Inflammatory macrophage treated with lipopolysaccharide for 4 hours (primary cell): ENCODE measurements at places on chromosomes 12 and 14.

GRCh38 chr12:63090716-63091115 is 60.3 kb downstream of the AVPR1A start:
- no peak for DNase-seq

- DNase-seq, result no peak
Observed at GRCh38 chr12:49190974-49191373, 2.1 kb upstream of the TUBA1A start.

- DNase-seq, result no peak
Observed at GRCh38 chr14:77912754-77913556, 113.0 kb downstream of the ADCK1 start.

GRCh38 chr12:47413806-47414205 is 292.0 kb downstream of the RPAP3 start:
- DNase-seq, result no peak

- no peak for DNase-seq
Observed at GRCh38 chr14:51619561-51619960, 32.1 kb upstream of the FRMD6 start.

GRCh38 chr12:47388712-47389111 is 309.0 kb upstream of the AMIGO2 start:
- DNase-seq, result no peak

DNA sequence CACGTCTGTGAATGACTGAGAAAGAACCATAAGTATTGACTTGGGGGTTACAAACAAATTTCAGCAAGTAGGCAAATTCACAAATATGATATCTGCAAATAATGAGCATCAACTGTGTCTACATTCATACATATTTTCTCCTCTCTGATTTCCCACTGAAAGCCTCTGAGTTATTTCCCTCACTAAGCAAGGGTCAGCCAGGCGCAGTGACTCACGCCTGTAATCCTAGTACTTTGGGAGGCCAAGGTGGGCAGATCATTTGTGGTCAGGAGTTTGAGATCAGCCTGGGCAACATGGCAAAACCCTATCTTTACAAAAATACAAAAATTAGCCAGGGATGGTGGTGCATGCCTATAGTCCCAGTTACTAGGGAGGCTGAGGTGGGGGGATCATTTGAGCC is 80.8 kb downstream of the SLC25A21 start:
- DNase-seq, result no peak

GRCh38 chr12:49277466-49277865 is 12.6 kb downstream of the TUBA1C start:
- DNase-seq, result no peak

DNA sequence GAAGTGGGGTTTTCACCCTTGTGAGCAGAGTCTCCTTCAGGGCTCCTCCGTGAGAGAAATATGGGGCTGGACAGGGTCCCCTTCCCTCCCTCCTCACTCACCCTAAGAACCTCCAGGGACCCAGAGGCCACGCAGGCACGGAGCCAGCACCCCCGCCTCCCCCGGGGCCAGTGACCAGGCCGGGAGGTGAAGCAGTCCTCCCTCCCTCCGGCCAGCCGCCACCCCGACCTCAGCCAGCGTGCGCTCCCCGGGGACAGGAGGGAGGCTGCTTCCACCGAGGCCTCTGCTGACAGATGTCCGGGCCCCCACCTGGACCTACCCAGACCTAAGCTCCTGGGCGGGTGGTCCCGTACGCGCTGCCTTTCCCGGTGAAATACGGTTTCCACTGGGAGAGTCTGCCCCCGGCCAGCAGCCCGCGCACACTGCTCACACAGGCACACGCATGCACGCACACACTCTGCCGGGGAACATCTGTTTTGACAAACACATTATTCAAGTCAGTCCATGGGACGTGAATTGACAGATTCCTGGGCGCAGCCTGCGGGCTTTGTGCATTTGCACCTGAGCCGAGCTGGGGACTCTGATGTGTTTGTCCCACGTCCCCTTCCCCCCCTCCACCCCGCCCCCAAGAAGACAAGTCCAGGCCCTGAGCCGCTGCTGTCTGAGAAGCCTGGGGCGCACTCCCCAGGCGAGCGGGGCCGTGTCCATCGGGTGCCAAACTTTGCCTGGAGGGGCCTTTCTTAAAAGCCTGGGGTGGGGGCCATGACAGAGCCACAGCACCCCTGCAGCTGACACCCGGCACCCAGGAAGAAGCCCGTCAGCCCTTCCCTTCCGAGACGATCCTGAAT is 725 bp downstream of the RIMBP2 start:
- DNase-seq, result no peak

DNA sequence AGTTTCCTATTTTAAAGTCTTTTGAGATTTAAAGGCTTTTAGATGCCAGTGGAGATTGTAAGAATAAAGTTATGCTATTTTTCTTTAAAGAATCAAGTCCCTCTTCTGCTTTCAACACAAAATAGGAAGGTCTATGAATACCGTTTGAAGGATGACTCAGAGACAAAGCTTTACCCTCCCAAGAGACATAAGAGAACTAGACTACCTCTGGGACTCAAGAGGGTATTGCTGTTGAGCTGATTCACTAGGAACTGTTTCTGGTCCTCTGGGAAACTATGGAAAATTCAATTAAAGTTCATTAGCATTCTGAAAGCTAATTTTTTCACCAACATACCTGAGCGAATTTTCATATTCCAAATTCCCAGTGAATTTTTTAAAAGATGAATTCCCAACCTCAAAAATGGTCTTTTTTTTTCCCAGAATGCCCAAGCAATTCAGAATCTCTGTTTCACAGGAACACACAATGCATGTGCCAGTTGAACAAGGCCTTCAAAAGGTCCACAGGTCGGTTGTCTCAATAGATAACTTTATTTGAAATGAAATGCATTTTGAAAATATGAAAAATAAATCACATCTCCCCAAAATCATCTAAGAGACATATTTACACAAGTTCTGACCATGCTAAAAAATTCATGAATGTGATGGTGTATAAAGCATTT is 6.5 kb downstream of the PHLDA1 start:
- DNase-seq, result peak; percentile 61

DNA sequence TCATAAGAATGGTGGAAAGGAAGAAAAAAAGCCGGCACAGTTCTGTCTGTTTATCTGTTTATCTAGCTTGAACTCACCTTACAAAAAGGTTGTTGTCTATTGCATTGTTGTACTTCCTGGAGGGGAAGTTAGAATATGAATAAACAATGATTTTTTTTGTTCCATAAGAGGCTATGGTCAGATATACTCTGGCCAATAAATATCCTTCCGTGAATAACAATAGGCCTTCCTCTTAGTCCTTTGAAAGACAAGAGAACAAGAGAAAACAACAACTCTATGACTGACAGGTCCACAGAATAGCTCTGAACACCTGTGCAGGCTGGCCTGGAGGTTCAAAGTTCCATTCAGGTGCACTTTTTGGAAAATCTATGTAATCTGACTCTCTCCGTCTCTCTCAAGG is 192.8 kb upstream of the KRR1 start:
- DNase-seq, result no peak

DNA sequence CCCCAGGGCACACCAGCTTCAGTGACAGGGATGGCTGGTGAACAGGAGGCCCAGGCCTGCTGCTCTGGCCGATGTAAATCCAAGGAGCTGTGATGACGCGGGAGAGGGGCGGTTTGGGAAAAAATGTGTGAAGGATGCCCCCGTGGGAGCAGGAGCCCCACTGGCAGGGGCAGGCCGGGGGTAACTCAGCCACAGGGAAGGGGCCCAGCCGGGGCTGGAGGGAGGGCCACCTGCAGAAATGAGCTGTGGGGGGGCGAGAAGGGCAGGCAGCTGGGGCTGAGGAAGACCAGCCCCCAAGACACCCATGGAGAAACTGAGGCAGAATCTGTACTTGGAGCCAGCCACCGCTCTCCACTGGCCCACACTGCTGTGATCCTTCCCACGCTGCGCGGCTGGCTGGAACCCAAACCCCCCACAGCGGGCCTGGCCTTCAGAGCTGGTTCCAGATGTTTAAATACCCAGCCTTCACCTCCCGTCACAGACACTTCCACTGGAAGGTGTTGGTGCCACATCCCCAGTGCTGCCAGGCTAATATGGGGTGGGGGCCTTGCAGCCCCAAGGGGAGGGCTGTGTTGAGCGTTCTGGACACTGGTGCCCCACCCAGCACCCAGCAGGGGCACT is 28.5 kb upstream of the ANKRD9 start:
- no peak for DNase-seq

GRCh38 chr12:19910681-19911080 is 457.7 kb upstream of the PDE3A start:
- no peak for DNase-seq

- no peak for DNase-seq
Observed at GRCh38 chr14:96586921-96587822, 85.0 kb downstream of the PAPOLA start.

GRCh38 chr12:27806259-27806658 is 26.2 kb upstream of the MANSC4 start:
- no peak for DNase-seq

DNA sequence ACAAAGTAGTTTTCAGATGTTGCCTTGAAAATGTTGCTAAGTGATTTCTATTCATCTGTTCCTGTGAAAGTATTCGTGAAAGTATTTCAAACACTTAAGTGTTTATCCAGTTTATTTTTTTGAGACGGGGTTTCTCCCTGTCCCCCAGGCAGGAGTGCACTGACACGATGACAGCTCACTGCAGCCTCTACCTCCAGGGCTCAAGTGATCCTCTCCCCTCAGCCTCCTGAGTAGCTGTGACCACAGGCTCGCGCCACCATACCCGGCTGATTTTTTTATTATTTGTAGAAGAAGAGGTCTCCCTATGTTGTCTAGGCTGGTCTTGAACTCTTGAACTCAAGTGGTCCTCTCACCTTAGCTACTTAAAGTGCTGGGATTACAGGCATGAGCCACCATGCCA is 1.7 kb downstream of the ZDHHC17 start:
- DNase-seq, result no peak

DNA sequence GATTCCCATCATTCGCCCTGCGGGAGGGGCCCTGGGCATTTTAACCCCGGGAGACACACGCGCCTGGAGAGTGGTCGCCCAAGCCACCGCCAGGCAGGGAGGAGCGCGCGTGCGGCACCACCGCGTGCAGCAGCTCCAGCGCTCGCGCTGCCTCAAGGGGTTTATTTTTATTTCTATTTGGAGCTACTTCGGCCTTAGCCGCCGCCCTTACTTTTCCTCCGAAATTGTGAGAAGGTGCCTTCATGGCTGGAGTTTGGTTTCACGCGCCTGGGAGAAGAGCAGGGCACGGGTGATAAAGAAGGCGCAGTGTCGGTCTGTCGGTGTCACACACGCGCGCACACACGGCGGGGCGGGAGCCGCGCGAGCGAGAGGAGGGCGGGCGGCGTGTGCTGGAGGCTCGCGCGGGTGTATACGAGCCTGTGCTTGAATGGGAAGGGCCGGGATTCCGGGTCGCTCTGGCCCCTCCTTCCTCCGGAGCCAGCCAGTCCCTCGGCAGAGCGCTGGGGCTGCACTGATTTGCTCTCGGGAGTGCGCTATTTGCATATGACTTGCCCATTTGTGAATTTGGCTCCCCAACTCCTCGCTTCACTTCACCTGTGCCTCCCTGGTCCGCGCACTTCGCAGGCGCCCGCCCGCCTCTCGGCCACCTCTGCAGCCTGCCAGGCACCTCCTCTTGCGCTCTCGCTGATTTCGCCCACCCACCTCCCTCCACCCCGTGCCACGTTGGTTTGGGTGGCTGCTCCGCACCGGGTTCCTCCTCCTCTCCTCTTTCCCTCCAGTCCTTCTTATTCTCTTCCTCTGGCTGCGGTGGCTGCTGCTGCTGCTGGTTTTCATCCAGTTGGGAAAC is 932.3 kb downstream of the DIO2 start:
- no peak for DNase-seq

DNA sequence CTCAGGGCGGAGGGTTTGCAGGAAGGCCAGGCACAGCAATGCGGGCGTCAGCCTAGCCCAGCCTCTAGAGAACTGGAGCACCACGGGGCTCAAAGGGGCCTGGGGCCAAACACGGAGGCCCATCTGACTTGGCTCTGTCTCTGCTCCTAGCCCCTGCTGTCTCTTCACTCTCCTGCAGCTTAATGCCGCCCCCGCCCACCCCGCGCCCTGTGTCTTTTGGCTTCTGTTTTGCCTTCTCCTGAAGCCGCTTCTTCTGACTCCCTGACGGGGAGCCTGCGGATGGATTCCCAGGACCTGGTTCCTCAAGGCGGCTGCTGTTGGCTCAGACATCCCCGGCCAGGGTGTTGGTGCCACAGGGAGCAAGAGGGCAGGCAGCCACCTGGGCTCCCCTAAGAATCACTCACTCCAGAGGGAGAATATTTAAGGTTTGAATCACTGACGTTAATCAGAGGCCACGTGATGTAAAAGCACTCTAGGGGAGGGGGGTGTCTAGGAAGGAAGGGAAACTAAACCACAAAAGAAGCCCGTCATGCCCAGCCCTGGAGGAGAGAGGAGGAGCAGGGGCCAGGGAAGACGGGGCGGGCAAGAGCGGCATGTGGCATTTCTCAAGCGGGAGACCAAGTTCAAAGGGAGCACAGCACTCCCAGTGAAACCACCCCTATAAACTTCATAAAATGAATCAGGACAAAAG is 36.9 kb upstream of the PRMT8 start:
- no peak for DNase-seq

DNA sequence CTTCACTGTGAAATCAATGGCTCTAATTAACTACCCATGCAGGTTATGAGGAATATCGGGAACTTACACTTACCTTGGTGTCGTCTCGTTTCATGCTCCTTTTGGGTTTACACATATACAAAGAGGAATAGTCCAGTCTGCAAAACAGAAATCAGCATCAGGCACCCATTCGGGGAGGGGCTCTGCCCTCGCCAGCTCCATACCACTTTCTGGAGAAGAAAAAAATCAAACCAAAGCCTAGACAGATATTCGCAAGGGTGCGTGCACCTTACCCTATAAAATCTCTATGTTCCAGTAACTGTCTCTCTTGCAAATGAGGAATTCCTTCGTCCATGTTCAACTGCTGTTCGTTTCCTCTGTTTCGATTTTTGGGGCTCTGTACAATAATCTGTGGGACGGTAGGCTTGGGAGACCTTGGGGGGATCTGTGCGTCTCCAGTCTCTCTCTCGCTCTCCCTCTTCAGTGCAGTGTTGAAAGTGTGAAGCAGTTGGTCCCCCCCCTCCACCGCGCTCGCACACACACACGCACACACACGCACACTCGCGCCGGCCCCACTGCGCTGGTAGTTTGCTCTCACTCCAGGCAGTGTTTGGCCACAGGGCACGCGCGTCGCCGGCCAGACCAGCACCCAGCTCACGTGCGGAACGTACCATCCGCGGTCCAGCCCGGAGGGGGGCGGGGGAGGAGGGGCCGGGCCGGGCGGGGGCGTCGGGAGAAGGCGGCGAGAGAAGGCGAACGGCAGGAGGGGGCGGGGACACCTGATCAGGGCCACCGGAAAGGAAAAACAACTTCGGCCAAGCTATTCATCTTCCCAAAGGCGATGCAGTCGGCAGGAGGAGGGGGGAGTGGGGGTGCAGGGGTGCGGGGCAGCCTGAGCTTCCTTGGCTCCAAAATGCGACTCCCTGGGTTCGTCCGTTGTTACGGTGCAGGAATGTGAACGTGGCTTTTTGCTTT is at the start of gene BHLHE41:
BHLHE41 (minus strand) TSS at position 592 of the 954 bp plus-strand sequence; CDS start at position 334, 258 bp downstream.
- DNase-seq, result peak; percentile 83

- DNase-seq, result no peak
Observed at GRCh38 chr12:30533558-30534265, 162.0 kb downstream of the IPO8 start.
